CD4-positive, alpha-beta T cell treated with Interleukin-15 for 4 hours (primary cell): ENCODE measurements at places on chromosomes 12 and 14.
A peak's percentile ranks its signal among the peaks of the same experiment; 100 is the strongest.

- DNase-seq, result no peak
Measured at GRCh38 chr14:89245802-89246201, 171.2 kb downstream of the FOXN3 start.

- no peak for DNase-seq
Measured at GRCh38 chr14:51981218-51981854, 8.0 kb upstream of the RTRAF start.

- DNase-seq, result no peak
Measured at GRCh38 chr14:99579903-99580571, 24.0 kb downstream of the CCDC85C start.

GRCh38 chr12:90899456-90900182 lies 55.4 kb downstream of the CCER1 start:
- no peak for DNase-seq

GRCh38 chr12:122947352-122947792 lies 18.9 kb downstream of the ABCB9 start:
- no peak for DNase-seq

DNA sequence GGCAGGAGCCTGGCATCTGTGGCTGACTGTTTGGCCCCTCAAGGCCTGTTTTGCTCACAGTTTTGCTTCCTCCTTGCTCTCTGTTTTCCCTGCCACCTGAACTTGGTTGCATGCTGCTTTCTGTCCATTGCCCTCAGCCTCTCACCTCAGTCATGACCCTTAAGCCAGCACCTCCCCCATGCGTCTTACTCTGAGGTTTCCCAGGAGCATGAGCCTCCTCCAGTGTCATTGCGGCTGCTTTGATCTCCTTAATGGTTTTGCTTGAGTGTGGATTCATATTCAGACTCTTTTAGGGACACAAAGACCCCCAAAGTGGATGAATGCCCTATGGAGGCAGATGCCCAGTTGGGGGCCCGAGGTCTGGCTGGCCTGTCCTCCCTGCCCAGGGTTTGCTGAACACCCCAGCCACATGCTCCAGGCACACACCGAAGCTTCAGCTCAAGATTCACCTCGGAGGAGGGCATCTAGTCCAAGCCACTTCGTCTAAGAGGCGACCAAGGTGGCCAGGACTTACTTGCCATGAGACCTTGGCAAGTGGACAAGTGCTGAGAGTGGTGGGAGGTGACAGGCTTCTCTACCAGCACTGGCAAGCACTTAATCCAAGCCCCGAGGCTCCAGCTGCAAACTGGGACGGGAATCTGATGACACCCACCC lies 95.4 kb upstream of the DIO3 start:
- DNase-seq, result no peak

DNA sequence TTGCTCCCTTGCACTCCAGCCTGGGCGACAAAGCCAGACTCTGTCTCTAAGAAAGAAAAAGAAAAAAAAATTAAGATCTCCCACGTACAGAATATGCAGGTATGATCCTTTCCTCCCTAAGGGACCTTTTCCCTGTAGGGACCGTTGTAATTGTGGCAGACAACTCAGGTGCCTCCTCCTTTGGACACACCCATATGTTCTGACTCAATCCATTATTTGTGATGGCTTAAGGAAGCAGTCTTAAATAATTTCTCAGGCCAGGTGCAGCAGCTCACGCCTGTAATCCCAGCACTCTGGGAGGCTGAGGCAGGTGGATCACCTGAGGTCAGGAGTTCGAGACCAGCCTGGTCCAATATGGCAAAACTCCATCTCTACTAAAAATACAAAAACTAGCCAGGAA lies 53.1 kb downstream of the TMCC3 start:
- no peak for DNase-seq

GRCh38 chr12:92065018-92065499 lies 80.6 kb downstream of the BTG1 start:
- peak; percentile 67 for DNase-seq

- no peak for DNase-seq
Measured at GRCh38 chr12:124884587-124885438, 21.1 kb upstream of the SCARB1 start.

- DNase-seq, result no peak
Measured at GRCh38 chr12:48788524-48788853, 400 bp downstream of the ADCY6 start.

- no peak for DNase-seq
Measured at GRCh38 chr12:116323406-116324386, 46.2 kb upstream of the MED13L start.

GRCh38 chr12:109359131-109359690 lies 11.5 kb downstream of the MYO1H start:
- DNase-seq, result no peak

GRCh38 chr14:49584058-49584457 lies 2.1 kb downstream of the RPS29 start:
- no peak for DNase-seq

- DNase-seq, result no peak
Measured at GRCh38 chr12:10027721-10028120, 2.8 kb upstream of the CLEC9A start.

- no peak for DNase-seq
Measured at GRCh38 chr12:60152756-60153155, 556.9 kb downstream of the SLC16A7 start.

DNA sequence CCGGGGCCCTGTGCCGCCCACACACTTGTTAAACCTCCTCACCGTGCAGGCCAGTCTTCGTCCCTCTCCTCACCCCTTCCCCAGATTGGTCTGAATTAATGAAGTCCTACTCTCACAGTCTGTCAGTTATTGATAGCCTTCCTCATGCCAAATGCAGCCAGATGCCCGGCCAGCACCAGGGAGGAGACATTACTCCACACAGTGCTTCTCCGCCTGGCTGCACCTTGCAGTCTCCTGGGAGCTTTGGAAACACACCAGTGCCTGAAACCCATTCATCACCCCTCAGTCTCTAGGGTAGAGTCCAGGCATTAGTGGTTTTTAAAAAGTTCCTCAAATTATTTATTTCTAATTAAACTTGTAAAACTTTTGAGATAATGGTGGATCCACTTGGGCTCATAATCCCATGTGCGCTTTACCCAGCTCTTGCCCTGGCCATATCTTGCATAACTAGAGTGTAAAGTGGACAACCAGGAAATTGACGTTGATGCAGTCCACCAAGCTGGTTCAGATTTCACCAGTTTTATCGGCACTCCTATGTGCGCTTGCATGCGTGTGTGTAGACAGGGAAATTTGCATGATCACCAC lies 38.2 kb upstream of the TSPAN9 start:
- DNase-seq, result no peak

DNA sequence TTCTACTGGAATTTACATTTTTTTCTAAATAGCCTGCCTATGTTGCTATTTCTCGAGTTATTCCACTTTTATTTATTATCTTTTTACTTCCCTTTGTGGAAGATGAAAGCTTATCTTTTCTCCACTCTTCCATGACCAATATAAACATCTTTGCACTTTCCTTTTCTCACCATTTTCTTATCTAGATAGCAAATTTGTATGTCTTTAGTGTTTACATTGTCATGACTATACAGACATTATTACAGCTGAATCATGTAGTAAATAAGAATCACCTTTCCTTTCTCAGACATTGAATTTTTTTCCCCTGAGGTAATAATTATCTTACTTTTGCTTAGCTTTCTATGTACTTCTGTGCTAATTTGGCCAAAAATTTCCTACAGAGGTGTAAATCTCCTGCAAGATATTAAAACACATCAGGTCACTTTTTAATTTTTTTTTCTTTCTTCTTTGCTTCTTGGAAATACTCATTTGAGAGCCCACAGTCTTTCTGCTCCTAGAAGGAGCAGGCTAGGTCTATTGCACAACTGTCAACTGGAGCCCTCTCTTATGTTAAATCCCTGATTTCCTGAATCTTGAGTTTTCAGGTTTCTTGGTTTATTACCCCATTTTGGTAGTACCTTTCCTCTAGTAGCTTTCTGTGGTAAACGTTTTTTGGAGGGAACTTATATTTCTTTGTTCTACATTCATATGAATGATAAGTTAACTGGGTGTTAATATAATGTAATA lies 109.0 kb upstream of the ATP2B1 start:
- DNase-seq, result no peak

- DNase-seq, result no peak
Measured at GRCh38 chr12:6551496-6552139, 4.2 kb downstream of the IFFO1 start.

DNA sequence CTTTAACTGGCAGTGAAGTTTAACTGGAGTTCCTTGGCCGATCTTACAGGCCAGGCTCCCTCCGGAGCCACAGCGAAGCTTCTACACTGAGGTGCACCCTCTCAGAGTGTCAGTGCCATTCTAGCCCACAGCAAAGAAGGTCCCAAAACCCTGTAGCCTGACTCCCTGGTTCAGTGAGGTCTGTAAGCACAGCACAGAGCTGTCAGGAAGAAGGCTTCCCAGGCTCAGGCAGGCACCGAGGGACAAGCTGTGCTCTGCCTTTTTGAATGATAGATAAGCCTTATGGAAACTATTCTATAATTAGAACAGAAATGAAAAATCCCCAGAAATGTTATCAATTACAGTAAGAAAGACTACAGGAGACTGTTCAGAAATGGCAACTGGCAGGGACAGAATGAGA lies 40.2 kb downstream of the MOK start:
- DNase-seq, result no peak

GRCh38 chr12:114638790-114639435 lies 45.1 kb downstream of the TBX3 start:
- DNase-seq, result no peak

DNA sequence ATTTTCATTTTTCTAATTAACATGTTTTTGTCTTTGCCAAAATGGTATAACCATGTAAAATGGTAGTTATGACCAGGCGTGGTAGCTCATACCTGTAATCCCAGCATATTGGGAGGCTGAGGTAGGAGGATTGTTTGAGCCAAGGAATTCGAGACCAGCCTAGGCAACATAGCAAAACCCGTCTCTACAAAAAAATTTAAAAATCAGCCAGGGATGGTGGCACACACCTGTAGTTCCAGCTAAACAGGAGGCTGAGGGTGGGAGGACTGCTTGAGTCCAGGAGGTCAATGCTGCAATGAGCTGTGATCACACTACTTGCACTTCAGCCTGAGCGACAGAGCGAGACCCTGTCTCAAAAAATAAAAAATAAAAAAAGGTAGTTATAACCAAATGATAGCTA lies 23.1 kb downstream of the PPTC7 start:
- DNase-seq, result no peak

GRCh38 chr12:16475521-16475920 lies 128.1 kb downstream of the MGST1 start:
- no peak for DNase-seq

DNA sequence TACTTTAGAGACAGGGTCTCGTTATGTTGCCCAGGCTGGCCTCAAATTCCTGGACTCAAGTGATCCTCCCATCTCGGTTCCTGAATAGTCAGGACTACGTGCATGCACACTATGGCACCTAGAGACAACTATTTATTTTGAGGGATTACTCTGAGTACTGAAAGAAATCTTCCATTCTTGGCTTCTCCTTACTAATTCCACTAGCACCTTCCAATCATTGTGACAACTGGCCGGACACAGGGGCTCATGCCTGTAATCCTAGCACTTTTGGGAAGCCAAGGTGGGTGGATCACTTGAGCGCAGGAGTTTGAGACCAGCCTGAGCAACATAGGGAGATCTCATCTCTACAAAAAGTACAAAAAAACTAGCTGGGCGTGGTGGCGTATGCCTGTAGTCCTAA lies 42.1 kb upstream of the MTERF2 start:
- no peak for DNase-seq

- no peak for DNase-seq
Measured at GRCh38 chr14:83918546-83918945, 1611.4 kb upstream of the FLRT2 start.

DNA sequence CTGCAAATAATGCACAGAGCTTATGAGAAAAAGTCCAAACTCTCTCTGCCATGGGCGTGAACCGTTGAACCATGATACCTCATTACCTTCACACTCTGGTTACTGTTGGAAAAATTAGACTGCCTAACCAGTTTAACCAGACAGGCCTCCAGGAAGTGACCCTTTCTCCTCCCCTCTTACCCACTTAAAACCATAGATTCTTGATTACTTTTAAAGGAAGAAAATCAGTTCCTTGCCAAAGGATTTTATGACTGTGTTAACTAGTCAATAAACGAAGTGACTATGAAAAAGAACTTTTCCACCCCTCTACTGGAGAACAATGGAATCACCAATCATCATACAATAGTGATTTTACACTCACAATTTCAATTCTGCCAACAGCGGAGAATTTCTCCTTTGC lies 254.0 kb upstream of the ATP2B1 start:
- DNase-seq, result no peak

DNA sequence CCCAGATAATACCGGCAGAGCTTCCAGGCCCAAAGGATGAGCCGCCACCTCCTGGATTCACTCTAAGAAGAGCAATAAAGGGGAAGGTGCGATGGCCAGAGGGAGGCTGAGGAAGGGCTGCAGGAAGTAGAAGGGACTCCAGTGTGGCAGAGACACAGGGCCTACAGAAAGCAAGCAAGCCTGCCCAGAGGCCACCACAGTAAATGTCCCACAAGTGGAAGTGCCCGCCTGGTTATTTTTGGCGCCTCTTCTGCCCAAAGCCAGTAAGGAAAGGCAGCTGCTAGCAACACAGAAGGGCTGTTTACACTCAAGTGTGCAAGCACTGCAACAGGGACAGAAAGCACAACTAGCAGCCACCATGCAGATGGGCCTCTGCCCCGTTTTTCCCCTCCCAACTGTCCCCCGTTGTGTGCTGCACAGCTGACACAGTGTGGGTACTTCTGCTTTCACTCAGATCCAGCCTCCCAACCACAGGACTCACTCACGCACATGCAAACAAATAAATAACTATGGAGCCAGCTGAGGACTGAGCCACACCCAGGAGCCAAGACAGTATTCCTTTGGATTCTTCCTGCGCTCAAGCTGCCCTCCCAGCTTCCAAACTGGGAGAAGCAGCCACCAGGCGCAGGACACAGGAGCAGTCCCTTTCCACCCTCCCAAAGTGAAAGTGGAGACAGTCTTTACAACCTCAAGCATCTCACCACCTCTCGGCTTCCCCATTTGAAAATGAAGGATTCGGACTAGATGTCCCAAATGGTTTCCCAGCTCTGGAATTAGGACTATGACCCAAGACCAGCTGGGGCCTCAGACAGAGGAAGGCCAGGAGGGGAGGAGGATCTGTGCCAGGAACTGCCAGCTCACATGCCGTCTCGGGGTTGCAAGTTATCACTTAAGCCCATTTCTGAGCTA lies 40.0 kb upstream of the PNMA1 start:
- DNase-seq, result no peak

GRCh38 chr14:24986206-24986893 lies 63.6 kb downstream of the STXBP6 start:
- DNase-seq, result no peak
